Stimulated activated CD4-positive, alpha-beta T cell treated with anti-CD3 and anti-CD28 coated beads, TNF-alpha, amount 100 ng/mL, for 4 hours (primary cell): ENCODE measurements at places on chromosomes 7 and 10.

GRCh38 chr10:96416643-96417042 is 57.8 kb upstream of the OPALIN start:
- DNase-seq = no peak

DNA sequence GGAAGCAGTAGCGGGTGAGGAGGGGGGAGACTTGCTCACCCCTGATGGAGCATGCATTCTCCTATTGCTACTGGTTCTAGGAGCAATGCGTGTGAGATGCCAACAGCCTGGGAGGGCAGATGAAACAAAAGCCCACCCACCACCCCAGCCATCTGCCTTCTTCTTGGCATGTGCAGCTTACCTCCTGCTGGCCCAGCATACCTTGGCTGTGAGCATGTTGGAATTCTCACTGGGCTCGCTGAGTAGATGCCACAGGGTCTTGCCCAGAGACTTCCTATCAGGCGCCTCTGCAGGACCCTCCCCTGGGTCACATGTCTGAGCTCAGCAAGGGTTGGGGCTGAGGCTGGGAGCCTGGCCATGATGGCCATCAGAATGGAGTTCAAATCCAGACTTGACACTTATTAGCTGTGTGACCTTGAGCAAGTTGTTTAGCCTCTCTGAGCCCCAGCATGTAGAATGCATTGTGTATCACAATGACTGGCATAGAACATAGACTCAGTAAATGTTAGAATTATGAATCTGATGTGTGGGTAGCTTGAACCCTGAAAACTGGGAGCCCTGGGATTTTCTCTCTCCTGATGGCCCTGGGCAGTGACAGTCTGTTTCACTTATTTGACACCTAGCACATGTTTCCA is 38.2 kb downstream of the CDH23 start:
- no peak for DNase-seq

- no peak for DNase-seq
Measured at GRCh38 chr7:137475966-137476365, 132.4 kb upstream of the PTN start.

- DNase-seq = no peak
Measured at GRCh38 chr7:127578036-127578684, 7.2 kb downstream of the GCC1 start.

- peak; percentile 60 for DNase-seq
Measured at GRCh38 chr10:102449321-102450123, 1.8 kb downstream of the C10orf95 start.

- no peak for DNase-seq
Measured at GRCh38 chr10:104252368-104252767, 2.3 kb upstream of the GSTO1 start.

GRCh38 chr7:82745117-82745516 is 301.5 kb upstream of the CACNA2D1 start:
- no peak for DNase-seq

- DNase-seq = no peak
Measured at GRCh38 chr10:98910048-98910447, 325.6 kb downstream of the HPSE2 start.

DNA sequence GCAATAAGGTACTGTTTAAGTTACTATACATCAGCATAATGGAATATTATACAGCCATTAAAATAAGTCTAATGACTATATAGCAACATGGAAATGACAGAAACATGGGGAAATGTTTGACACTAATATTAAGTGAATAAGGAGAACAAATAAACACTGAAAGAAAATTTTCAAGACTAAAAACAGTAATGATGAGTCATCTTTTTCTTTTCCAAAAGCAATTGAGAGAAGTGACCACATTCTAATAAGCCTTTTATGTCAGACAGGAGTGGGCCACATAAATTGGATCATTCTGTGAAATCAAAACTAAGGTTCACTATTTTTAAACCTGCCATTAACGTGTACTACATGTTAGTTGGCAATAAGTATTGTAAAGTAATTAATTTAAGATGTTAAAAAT is 187.5 kb downstream of the AHR start:
- no peak for DNase-seq

DNA sequence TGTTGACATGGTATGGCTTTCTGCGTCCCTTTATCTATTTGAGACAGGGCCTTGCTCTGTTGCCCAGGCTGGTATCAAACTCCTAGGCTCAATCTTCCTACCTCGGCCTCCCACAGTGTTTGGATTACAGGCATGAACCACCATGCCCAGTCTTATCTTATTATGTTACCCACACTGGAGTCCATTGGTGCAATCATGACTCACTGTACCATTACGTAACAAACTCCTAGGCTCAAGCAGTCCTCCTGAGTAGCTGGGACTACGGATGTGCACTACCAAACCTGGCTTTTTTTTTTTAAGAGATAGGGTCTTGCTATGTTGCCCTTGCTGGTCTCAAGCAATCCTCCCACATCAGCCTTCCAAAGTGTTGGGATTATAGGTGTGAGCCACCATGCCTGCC is 66.7 kb downstream of the CCDC3 start:
- no peak for DNase-seq

- no peak for DNase-seq
Measured at GRCh38 chr10:79179164-79179956, 110.6 kb downstream of the ZMIZ1 start.

DNA sequence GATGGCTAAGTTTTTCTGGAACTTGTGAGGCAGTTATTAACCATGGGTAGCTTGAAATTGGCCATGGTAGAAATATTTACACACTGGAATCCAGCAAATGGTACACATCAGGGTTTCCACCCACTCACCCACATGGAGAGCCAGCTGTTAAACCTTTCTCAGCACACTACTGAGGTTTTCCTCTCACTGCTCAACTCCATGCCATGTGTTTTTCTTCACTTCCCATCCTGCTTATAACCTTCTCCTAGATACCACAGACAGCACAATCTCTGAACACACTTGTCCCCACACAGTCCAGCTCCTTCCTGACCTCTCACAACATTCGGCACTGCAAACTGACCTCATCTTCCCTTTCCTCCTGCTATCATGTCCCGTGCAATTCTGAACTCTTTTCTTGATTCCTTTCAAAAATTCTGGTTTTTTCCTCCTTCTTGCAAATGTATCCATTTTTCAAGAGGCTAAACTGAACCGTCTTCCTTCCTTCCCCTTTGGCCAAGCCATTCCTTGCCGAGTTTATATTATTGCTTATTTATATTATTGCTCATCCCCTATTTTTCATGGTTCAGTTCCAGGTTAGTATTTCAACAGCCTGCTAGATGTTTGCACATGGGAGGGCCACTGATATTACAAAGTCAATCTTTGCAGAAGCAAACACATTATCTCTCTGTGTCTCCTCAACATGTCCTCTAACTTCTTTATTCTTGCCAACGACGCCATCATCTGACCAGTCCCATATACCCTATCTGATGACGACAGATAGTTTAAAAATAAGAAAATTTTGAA is 606.4 kb downstream of the SORCS1 start:
- DNase-seq = no peak

GRCh38 chr10:119290301-119291048 is 83.1 kb downstream of the GRK5 start:
- no peak for DNase-seq

GRCh38 chr7:31488562-31489203 is 25.2 kb upstream of the ITPRID1 start:
- DNase-seq = peak; percentile 4
